T follicular helper cell (primary cell): ENCODE measurements at places on chromosomes 3 and 15.

GRCh38 chr15:101362359-101362758, 67.3 kb upstream of the SNRPA1 start:
- no peak for DNase-seq

- no peak for DNase-seq
Measured at GRCh38 chr15:33145447-33145846, 49.1 kb downstream of the FMN1 start.

GRCh38 chr3:54372232-54372631, 249.9 kb downstream of the CACNA2D3 start:
- no peak for DNase-seq

- no peak for DNase-seq
Measured at GRCh38 chr3:111373861-111374260, 168.1 kb upstream of the CD96 start.

DNA sequence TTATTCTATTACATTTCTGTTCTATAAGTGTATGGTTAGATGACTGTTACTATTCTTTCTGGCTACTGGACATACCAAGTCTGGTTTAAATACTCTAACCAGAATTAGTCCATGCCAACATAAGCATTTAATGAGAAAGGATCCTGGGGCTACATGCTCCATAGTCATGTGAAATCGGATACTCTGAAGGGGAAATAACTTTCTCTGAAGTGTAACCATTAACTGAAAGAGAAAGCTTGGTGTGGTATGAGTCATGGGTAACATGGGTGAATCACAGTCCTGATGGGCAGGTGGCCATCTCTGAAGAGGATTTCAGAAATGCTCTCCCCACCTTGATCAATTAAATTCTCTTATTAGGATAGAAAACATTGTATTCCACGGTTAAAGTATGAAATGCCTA, 69.4 kb downstream of the FHIT start:
- DNase-seq, result no peak

DNA sequence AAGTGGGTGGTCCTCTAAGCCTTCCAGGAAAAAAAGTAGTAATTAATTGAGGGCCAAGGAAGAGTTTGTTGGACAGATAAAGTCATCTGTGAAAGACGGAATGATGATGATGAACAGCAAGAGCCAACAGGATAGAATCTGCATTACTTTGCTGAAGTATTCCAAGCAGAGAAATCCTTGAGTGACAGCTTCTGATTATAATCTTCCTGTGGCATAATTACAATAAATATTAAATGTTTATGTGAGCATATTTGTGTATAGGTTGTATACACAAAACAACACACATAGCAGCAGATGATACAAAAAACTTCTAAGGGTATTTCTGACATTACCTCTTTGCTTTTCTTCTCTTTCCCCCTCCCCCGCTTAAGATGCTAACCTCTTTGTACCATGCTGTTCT, 147.6 kb downstream of the SPATA16 start:
- DNase-seq, result no peak

DNA sequence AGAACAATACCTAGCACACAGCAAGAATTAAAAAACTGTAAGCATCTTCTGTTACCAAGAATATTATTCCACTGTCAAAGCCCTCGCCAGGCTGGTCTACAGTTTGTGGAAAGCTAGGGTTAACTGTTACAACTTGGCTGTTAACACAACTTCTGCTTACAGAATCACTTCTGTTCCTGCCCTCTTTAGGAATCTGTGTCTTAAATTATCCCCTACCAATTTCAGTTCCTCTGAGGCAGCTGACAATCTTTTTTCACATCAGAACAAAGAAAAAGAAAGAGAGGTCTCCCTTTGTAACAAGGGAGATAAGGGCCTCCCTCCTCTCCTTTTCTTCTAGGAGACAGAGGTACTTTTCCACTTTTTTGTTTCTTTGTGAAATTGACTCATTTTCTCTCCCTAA, 188.9 kb downstream of the FMN1 start:
- DNase-seq, result no peak
